ENCODE measurements at places on chromosomes 5 and 9.

GRCh38 chr5:14504332-14504727 is 77.3 kb upstream of the OTULINL start:
- DNase-seq = no peak

- DNase-seq = no peak
Measured at GRCh38 chr9:4211806-4212205, 88.1 kb downstream of the GLIS3 start.

- peak; percentile 51 for DNase-seq
Measured at GRCh38 chr5:125560476-125561225, 814.2 kb upstream of the ZNF608 start.

- peak; percentile 22 for DNase-seq
Measured at GRCh38 chr5:65382582-65382981, 99.1 kb downstream of the ADAMTS6 start.

- no peak for DNase-seq
Measured at GRCh38 chr5:59008816-59009473, 426.1 kb downstream of the RAB3C start.

DNA sequence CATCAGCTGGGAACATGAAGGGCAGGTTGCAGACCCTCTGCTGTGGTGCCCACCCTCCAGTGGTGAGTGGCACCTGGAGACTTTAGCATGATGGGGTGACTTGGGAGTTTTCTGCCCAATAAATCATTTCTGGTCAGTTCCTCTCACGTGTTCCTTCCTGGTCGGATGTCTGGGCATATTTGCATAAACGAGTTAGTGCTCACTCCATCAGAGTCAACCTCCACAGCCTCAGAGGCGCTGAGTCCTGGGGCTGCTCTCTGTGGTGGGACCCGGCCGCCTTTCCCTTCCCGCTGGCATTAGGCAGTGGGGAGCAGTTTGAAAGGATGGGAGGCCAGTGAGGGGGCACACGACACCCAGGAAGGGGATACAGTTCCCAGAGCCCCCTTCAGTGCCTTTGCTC is 114.0 kb upstream of the FCN2 start:
- no peak for DNase-seq

GRCh38 chr5:51376509-51376908 is 6.7 kb upstream of the ISL1 start:
- no peak for DNase-seq

DNA sequence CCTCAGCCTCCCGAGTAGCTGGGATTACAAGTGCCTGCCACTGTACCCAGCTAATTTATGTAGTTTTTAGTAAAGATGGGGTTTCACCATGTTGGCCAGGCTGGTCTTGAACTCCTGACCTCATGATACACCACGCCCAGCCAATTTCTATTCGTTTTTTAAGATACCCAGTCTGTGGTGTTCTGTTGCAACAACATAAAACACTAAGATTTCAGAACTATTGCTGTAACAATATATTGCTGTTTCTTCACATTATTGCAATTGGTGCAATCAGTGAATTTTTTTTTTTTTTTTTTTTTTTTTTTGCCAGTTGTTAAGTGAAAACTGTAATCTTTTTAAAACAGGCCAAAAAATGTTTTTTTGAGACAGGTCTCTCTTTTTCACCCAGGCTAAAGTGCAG is 9.9 kb downstream of the SRP19 start:
- DNase-seq = no peak
